ENCODE measurements at places on chromosomes 4 and X. TPM values are rescaled to one million over a fixed set of nuclear protein-coding genes. Genes with fewer than 3 reads are reported as not detected.

The NWD2 gene
- total RNA-seq: not detected

The POF1B gene
- not detected for total RNA-seq

The ATP2B3 gene
- under 0.01 TPM for total RNA-seq

The LRRC66 gene
- total RNA-seq: 0.23 TPM

The CDKL5 gene
- total RNA-seq: 0.98 TPM

The SERTM2 gene
- total RNA-seq: not detected

The XAGE2 gene
- total RNA-seq: not detected

The DACH2 gene
- not detected for total RNA-seq

The NDNF gene
- total RNA-seq: not detected

The PFKFB1 gene
- total RNA-seq: not detected

The ABLIM2 gene
- total RNA-seq: 0.12 TPM

The SAGE1 gene
- not detected for total RNA-seq

The TACR3 gene
- not detected for total RNA-seq

The BTC gene
- under 0.01 TPM for total RNA-seq

The HOPX gene
- 0.23 TPM for total RNA-seq

The SRPK3 gene
- total RNA-seq: under 0.01 TPM

The PAGE1 gene
- not detected for total RNA-seq

The NUDT10 gene
- 1.1 TPM for total RNA-seq

The ERVMER34-1 gene
- total RNA-seq: not detected

The SPIN2A gene
- 0.15 TPM for total RNA-seq

Data from smooth muscle cell of the coronary artery (primary cell).